ENCODE measurements at places on chromosomes 12 and 14.

DNA sequence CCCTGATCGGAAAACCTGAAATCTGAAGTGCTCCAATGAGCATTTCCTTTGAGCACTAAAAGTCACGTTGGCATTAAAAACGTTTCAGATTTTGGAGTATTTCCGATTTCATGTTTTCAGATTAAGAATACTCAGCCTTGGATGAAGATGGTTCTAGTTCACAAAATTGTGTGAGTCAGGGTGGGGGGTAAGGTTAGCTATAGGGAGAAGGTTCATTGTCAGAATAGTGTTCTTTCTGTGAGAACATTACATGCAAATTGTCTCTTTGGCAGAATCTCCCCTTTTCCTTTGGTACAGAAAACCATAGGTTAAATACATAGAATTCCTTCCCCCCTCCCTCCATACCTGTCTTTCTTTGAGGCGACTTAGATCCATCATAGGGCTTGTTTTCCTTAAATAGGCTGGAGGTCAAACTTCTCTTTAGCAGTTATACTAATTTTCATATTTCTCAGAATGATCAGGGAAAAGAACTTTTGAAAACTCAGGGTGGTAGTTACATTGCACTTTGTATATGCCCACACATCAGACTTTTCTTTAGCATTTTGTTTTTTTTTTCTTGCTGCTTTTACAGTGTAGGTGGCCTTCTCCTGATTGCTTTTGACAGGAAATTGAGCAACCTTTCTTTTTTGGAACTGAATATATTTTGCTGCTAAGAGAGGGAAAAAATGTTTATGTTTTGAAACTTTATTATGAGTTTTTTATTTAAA lies 503.5 kb downstream of the PCNX1 start:
- DNase-seq: no peak

- DNase-seq: no peak
These were observed 360.5 kb upstream of the TMPO start for GRCh38 chr12:98154850-98155249.

DNA sequence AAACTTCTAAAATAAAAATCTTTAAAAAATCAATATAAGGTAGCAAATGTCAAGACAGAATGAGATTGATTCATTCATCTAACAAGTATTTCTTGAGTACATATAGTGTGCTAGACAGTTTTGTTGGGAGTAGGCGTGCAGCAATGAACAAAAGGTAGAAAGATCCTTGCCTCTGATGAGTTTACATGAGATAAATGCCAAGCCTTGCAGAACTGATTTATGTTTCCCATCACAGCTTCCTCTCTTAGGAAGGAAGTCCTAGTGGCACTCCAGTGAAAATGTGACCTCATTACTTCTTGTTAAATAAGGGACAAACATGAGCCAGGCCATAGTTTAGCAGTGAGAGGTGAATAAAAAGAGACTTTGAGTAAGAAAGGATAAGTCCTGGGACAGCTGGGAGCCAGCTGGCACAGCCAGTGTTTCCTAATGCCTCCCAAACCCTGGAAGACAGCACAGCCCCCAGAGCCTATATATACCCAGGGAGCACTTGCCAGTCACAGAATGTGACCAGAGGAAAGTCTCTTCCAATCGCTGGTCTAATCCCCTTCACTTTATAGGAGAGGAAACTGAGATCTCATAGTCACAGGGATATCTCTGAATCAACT lies 4.7 kb upstream of the COCH start:
- no peak for DNase-seq

DNA sequence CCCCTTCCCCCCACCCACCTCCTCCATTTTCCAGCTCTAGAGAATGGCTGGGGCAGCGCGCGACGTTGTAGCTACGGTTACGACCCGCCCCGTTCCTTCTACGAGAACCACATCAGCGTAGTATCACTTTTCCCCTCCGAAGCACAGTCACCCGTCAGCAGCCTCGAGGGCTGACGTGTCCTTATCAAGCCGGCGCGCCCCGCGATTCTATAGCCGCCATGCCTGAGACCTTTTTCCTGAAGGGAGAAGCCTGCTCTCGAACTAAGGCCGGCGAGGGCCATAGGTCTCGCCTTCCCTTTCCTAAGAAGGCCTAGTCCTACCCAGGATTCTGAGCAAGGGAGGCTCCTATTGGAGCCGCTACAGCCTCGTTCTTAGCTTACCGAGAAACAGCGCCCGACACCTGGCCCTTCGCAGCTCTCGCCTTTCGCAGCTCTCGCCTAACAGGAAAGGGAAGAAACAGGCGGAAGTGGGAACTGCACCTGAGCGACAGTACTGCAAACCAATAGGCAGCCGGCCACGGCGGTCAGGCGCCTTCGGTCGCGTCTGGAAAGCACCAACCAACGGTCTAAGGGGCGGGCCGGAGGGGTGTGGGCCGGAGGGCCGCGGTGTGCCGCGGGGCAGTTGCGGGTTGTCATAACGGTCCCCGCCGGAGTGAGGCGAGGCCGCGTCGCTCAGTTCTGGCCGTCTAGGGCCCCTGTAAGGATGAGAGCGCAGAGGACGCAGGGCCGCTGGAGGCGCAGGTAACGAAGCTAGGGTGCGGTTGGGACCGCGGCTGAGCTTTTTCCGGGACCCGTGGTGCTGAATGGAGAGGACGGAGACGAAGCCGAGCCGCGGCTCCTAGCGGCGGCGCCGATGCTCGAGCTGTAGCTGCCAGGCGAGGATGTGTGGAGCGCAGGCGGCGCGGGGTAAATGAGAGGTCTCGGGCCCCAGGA lies at the start of the genes MGAT2 and RPL36AL:
Gene MGAT2, plus strand, starts transcription at position 618 of the 932 bp plus-strand sequence. CDS start 470 bp downstream, outside the sequence.
Gene RPL36AL, minus strand, starts transcription at position 445 of the 932 bp plus-strand sequence. CDS start 1,522 bp downstream, outside the sequence.
- DNase-seq: peak; percentile 96

- peak; percentile 50 for DNase-seq
These were observed 32.4 kb downstream of the FERMT2 start for GRCh38 chr14:52918486-52918885.

DNA sequence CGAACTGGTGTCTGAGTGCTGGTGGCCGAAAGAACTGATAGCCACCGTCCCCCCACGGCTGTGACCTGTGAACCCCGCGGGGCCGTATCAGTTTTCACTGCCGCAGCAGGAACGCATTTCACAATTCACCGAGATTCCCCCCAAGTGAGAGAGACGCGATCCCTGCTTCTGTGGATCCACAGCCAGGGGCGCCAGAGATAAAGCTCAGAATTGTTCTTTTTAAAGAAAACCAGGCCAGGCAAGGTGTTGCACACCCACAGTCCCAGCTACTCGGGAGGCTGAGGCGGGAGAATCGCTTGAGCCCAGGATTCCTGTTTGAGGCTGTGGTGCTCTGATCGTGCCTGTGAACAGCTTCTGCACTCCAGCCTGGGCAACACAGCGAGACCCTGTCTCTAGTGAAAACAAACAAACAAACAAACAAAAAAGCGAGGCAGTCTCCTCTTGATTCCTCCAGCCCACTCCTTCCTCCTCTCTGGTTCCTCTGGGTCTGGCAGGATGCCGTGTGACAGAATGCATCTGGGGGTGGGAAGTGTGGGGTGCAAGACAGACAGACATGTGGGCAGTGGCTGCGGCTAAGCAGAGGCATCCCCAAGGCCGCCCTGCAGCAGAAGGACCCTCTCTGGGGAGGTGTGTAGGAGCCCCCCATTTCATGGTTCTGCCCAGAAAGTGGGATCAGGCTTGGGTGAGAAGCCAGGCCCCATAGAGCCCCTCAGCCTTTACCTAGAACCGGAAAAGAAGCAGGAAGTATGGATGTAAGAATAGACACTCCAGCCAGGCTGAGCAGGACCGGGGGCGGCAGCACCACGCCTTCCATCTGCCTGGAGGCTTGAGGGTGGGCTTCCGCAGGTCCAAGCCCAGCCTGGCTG lies 39.2 kb upstream of the PPP1R13B start:
- no peak for DNase-seq

DNA sequence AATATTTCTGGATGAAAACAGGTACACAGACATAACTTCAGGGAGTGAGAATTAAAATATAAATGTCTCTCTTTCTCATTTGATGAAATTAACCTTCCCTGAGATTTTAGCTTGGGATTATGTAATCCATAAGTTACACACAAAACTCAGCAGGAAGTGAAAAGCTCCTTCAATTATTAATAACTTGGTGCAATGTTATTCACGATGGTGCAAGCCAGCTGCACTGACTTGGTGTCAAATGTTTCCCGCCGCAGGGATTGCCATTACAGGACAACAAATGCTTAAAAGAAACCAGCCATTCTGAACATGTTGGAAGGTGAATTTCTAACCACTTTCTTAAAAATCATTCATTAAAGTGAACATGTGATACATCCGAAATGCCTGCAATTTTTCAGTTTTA lies 250.4 kb downstream of the FOXN3 start:
- no peak for DNase-seq

- no peak for DNase-seq
These were observed 6.3 kb downstream of the RACGAP1 start for GRCh38 chr12:50018968-50019367.
